ENCODE measurements at places on chromosomes 4 and X. TPM values are rescaled to one million over a fixed set of nuclear protein-coding genes. Genes with fewer than 3 reads are reported as not detected.

Gene KCNIP4
- 1.3 TPM for polyA plus RNA-seq

GRCh38 chr4:123770884-123771283 is 374.3 kb downstream of the SPRY1 start:
- no peak for DNase-seq

- no peak for DNase-seq
These were observed 99.4 kb downstream of the HPGD start for GRCh38 chr4:174422893-174423256.

DNA sequence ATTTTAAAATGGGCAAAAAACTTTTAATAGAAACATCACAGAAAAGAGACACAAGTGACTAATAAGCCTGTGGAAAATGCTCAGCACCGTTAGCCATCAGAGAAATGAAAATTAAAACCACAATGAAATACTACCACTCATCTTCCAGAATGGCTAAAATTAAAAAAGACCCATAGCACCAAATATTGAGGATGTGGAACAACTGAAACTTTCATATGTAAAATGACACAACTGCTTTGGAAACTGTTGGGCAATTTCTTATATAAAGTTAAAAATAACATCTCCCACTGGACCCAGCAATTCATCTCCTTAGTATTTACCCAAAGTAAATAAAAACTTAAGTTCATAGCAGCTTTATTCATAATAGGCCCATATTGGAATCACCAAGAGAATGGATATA is 94.2 kb downstream of the TENM3 start:
- DNase-seq: no peak

Gene MUC7
- polyA plus RNA-seq: not detected

DNA sequence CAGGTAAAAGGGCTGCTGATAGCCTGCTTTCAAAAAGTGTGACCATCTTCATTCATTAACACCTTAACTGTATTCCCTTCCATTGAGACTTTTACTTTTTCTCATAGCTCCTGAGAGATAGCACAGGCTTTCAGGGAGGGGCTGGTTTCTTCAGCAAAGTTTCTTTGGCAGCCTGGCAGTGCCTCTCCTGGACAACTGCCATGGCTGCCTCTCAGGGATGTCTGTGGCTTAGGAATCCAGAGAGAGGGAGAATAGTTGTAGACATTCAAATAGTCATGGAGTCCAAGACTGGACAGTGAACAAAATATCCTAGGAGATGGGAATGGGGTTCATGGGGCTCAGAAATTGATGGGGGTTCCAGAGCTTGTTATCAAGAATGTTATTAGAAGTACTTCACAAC is 81.1 kb downstream of the FAM47B start:
- DNase-seq: no peak

DNA sequence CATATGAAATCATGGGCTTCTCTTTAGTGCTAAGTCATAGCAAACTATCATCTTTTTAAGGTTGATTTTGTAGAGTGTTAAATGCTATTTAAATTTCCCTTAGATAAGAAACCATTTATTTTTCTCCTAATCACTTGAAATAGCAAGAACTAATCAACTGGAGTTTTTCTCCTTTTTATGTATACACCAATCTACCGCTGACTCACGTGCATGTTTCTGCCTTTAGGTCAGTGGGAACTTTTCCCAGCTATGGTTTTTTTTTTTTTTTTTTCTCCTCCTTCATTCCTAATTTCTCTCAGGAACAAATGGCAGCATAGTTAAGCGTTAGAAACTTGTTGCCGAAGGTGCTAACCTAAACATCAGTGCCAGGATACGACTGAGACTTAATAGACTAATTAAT is 176.4 kb downstream of the BMPR1B start:
- no peak for DNase-seq

Gene HPF1
- 37.9 TPM for polyA plus RNA-seq
